ENCODE measurements at places on chromosomes 5 and 9.

DNA sequence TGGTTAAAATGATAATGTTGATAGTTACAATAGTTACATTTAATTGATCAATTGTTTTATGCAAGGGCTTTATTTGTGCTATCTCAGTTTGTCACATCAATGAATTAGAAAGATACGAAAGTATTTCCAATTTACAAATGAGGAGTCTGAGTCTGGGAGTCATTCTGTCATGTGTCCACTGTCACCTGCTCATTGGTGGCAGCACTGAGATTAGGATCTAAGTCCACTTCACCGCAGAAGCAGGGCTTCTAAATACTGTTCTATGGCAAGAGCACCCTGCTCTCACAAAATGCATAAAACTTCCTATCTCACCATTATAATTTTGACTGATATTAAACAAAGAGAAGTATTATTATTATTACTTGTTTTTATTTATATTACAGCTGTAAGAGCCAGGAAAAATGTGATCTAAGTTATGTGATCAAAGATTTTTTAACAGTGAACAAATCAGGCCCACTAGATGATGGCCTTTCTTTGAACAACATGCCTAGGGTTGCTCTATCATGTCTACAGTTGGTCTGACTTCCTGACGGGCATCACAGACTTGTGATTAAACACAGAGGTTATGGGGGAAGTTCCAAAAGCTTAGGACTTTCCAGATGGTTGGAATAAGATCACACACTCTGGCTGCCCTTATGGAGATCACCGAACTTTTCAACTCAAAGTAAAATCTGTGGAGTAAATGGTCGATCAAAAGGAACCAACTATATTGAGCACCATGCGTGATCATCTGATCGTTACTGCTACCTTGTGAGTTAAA is 15.1 kb downstream of the TLR4 start:
- DNase-seq = no peak

DNA sequence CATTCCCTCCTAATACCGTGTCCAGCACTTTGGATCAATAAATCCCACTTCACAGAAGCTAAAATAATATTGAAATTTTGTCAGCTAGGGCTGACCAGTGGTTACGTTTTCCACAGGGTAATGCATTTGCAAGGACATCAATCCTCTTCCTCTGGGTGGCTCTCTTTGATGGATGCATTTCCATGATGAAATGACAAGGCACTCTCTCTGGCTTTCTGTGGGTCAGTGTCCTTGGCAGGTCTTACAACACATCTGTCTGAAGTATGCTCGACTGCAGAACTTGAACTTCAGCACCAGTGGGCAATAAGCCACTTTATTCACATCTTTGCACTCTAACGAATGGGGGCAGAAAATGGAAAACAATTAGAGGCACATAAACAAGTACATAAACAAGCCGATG is 330.1 kb downstream of the ADAMTS6 start:
- no peak for DNase-seq

DNA sequence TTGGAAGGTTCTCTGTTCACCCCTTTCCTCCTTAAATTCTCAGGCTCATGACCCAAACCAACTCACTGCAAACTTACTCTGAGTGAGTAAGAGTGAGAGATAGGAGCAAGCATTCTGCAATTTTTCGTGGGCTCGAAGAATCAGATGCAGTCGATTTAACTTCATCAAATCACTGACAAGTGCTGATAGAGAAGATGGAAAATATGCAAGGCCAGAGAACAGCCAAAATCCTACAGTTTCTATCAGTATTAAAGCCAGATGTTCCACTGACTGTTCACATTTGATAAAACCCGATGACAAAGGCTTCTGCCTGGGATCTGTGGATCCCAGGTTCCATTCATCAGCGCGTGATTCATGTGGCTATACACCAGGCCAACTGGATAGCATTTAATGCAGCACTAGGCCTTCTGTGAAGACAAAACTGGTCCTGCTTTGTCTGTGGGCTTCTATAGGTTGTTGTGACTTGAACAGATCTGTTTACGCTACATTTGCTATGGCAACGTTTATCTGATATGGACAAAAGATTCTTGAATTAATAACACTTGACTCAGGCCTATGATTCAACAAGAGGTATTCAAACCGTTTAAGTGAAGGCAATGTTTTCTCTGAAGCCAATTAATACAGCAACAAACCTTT is 251.2 kb downstream of the NFIB start:
- no peak for DNase-seq

- no peak for DNase-seq
Observed at GRCh38 chr9:88628114-88628513, 93.1 kb downstream of the NXNL2 start.

DNA sequence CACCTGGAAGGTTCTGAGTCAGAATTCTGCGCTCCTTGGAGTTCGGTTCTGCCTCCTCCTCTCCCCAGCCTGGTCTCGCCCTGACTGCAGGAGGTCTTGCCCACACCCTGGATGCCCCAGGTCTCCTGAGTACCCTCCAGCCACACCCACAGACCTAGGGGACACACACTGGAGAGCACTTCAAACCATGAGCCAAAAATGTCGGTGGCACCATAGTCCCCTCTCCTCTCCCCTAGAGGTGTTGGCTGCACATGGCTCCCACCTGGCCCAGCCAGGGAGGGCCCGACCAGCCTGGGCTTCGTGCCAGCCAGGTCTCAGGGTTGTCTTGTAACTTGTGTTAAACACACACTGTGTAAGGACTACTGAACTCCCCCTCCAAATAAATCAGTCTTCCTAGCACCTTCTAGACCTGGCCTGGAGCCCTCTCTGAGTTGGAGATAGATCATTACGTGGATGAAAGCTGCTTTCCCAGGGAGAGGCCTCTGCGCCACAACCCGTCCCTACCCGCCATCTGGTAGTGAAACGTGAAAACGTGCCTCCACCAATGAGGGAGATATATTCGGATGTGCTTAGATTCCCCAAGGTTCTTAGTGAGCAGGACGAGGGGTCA is 49.9 kb upstream of the CTSL start:
- DNase-seq = no peak

- peak; percentile 79 for DNase-seq
Observed at GRCh38 chr5:41636605-41637004, 126.2 kb upstream of the PLCXD3 start.

- DNase-seq = peak; percentile 91
Observed at GRCh38 chr9:35538361-35539234, 48.7 kb downstream of the RUSC2 start.

DNA sequence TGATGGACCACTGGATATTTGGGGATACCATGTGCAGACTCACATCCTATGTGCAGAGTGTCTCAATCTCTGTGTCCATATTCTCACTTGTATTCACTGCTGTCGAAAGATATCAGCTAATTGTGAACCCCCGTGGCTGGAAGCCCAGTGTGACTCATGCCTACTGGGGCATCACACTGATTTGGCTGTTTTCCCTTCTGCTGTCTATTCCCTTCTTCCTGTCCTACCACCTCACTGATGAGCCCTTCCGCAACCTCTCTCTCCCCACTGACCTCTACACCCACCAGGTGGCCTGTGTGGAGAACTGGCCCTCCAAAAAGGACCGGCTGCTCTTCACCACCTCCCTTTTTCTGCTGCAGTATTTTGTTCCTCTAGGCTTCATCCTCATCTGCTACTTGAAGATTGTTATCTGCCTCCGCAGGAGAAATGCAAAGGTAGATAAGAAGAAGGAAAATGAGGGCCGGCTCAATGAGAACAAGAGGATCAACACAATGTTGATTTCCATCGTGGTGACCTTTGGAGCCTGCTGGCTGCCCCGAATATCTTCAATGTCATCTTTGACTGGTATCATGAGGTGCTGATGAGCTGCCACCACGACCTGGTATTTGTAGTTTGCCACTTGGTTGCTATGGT is 54.5 kb upstream of the HNRNPA0 start:
- DNase-seq = peak; percentile 77

GRCh38 chr5:87877495-87877894 is 391.1 kb downstream of the TMEM161B start:
- DNase-seq = peak; percentile 62

GRCh38 chr5:169288066-169288930 is 12.6 kb downstream of the SLIT3 start:
- no peak for DNase-seq

- DNase-seq = no peak
Observed at GRCh38 chr5:1325191-1325741, 19.6 kb downstream of the CLPTM1L start.

GRCh38 chr5:83433891-83434290 is 37.7 kb upstream of the VCAN start:
- DNase-seq = no peak

GRCh38 chr5:98130261-98131035 is 643.0 kb upstream of the RGMB start:
- DNase-seq = no peak

All from mesendoderm (in vitro differentiated cells).